ENCODE measurements at places on chromosomes 6 and 20.

GRCh38 chr6:125586074-125586473 is 163.4 kb upstream of the HEY2 start:
- no peak for DNase-seq

GRCh38 chr6:42387336-42387735 is 64.4 kb downstream of the TRERF1 start:
- no peak for DNase-seq

GRCh38 chr6:22353101-22353500 is 56.3 kb upstream of the PRL start:
- DNase-seq, result no peak

DNA sequence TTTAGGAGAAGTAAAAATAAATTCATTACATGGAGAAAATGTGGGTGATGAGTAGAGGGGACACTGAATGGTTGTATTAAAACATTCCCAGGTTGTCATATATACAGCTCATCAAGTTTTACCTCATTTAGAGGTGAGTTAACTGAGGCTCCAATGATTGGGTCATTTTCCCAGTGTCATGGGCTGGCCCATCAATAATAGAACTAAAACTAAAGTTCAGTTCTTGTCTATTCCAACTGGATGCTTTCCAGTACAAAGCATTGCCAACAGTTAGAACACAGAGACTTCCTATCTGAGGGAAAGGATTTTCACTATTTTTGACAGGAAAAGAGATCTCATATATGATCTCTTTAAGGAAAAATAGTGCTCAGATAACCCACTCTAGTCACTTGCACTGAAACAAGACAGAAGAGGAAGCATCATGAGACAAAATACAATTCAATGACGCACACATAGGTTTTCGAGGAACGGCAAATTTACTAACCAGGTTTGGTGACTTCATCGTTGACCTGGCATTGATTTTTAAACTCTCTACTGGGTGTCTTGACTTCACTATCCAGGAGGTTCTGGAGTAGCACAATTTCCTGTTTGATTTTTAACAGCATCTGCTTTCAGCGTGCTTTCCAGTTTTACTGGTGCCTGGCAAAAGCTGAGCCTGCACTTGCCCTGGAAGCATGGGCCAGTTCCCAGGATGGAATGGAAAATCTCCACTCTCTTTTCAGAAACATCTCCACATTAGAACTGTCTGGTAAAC is 195.5 kb upstream of the FBXL4 start:
- DNase-seq, result no peak

DNA sequence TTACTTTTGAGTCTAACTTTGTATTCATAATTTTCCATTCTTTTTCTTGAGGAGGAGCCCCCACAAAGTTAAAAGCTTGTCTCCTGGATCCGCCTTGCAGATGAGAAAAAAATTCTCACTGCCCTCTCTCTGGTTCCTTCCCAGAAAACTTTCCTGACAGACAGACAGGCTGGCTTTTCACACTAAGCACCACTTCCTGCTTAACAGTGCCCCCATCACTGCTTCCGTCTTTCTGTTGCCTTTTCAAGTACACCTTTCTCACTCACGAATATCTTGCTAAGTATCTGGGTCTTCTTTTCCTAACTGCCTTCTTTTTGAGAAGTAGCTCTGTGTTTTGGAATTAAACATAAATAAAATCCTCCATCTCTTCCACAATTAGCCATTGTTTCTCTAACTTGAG is 19.8 kb upstream of the LMBRD1 start:
- no peak for DNase-seq

DNA sequence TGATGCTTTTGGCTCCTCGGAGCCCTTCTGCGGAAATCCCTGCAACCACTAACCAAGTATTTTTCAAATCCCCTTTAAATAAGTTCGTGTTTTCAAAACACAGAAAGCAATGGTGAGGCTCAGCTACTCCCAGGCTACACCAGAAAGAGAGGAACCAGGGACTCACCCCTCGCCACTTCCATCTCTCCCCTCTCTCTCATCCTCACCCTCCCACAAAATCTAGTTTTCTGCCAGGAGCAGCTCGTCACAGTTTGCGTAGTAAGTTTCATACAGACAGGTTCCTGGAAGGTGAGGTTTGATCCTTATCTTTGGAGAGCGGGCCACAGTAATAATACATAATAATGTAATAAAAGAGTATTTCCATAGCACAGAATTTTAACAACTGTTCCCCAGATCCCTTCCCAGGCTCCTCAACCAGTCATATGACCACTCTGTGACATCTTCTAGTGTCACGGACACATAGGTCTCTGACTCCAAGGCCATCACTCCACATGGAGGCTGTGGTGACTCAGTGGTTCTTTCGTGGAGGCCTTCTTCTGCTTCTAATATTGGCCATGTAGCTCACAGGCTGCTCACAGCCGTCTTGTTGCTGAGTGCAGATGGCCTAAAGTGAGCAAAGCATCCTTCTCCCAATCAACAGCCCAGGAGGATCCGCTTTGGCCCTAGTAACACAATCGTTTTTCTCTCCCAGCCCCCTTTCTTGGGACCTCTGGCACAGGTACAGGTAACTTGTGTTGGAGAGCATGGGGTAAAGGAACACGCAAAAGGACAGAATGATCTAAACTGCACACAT is 295.7 kb downstream of the CDC5L start:
- DNase-seq, result no peak

DNA sequence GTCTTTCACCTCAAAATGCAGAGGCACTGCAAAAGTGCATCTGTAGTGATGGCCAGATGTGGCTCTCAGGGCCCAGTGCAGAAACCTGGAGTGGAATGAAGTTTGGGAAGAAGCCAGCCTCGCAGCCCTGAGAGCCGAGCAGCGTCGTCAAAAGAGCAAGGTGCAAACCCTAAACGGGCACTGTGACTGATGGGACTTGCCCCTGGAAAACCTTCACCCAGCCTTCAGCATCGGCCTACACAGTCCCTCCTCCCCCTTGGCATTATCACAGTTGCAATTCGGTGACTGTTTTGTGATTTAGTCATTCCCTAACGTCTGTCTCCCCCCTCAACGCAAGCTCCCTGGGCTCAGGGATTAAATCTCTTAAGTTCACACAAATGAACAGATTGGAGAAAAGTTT is 38.6 kb downstream of the TAF4 start:
- no peak for DNase-seq

DNA sequence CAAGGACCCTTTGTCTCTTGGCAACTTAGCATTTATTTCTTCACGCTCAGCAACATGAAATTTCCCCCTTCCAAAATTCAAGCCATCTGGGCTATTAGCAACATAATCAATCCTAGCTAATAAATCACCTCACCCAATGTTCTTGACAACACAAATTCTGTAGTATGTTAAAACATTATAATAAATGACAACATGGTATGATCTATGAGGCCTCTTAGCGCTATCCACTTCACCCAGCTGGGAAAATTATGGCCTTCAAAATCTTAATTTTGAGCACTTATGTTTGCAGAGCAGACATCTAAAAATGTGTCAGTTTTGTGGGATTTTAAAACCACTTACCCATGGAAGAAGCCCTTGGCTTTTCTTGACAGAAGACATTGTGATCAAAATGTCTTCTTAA is 181.9 kb downstream of the HDGFL1 start:
- DNase-seq, result no peak

DNA sequence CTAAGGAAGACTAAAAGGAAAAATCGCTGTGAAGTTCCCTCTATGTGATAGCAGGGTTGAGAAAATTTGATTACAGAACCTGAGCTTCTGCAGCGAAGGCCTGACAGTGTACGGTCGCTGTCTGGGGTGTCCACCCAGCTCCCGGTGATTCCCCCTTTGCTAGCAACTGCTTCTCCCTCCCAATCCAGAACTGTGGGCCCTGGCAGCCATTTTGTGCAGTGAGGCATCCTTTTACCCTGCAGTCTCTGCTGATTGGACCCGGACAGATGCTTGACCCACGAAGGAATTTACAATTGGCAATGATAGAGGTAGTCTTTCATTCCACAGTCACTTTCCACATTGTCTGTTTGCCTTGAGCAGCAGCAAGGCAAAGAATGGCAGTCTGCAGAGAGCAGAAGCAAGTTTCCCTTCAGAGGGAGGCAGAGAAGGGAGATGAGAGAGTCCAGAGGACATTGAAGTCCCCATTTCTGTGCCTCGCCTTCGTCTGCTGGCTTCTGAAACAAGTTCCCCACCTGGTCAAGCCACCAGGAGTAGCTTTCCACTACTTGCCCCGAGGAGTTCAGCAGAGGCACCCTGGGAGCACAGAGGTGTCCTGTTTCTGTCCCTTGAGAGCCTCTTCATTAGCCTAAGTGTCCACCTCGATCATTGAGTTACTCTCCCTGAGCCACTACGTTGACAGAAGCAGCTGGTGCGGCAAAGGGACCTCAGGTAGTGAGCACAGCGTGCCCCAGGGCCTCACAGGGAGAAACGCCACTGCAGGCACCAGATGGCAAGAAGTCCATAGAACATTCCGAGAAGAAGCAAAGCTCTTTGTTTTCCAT is 370.3 kb downstream of the NRN1 start:
- no peak for DNase-seq

DNA sequence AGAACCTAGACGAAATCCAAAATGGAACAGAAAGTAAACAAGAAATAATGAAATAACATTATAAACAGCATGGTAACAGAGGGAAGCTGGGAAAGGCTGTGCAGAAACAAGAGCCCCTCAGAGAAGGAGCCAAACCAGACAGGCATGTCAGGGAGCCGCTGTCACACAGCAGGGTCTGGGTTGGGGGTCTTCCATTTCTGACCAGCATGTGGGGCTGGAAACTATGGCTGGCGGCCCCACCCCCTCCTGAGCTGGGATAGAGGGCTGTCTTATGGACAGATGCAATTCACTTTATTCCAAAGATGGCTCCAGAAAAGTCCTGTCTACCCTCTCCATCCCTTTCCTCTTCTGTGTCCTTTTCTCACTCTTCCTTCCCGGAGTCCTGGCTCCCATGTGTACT is 27.3 kb downstream of the C6orf89 start:
- DNase-seq, result no peak

DNA sequence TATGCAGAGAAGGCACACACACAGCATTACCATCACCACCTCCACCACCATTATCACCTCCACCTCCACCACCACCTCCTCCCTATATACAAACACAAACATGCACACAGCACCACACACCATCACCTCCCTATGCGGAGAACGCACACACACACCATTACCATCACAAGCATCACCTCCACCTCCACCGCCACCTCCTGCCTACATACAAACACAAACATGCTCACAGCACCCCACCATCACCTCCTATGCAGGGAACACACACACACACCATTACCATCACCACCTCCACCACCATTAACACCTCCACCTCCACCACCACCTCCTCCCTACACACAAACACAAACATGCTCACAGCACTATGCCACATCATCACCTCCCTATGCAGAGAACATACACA is 236.5 kb upstream of the AFDN start:
- no peak for DNase-seq

GRCh38 chr6:156630613-156631302 is 146.4 kb upstream of the ARID1B start:
- DNase-seq, result no peak

DNA sequence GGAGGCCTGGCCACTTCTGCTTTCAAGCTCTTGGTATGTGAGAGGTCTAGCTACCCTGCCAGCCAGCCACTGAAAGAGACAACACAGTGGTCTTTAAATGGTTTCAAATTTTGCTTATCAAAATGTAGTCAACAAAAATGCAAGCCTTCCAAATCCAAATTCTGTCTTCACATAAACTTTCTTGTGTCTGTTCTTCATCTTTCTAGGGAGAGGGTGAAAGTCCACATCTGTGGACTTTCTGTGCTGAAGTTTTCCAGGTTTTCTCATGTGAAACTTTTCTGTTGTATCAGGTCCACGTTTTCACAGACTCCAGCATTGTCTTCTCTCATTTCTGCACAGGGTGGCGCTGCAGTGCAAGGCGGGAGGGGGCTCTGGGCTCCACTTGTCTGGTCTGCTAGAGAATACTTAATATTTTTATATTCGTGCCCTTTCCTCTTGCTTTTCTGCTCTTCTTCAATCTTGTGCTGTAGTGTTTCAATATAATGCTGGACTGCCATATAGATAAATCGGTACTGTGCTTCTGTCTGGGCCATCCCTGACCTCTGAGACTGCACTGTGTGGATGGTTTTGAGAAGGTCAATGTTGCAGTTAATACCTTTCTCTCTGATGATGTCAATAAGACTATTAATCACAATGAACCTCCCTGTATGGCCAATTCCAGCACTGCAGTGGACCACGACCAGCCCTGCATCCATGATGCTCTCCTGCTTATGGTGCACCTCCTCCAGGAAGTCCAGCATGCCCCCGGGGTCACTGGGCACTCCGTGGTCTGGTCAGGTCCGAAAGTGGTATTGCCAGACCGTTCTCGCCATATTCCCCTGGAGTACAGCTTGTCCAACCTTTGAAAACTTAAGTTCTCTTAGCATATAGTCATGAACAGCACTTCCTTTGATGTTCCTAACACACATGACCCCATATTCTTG is 161.6 kb upstream of the TNFAIP3 start:
- DNase-seq, result no peak

- DNase-seq, result no peak
These were observed 496.7 kb downstream of the BMP2 start for GRCh38 chr20:7264137-7264536.

DNA sequence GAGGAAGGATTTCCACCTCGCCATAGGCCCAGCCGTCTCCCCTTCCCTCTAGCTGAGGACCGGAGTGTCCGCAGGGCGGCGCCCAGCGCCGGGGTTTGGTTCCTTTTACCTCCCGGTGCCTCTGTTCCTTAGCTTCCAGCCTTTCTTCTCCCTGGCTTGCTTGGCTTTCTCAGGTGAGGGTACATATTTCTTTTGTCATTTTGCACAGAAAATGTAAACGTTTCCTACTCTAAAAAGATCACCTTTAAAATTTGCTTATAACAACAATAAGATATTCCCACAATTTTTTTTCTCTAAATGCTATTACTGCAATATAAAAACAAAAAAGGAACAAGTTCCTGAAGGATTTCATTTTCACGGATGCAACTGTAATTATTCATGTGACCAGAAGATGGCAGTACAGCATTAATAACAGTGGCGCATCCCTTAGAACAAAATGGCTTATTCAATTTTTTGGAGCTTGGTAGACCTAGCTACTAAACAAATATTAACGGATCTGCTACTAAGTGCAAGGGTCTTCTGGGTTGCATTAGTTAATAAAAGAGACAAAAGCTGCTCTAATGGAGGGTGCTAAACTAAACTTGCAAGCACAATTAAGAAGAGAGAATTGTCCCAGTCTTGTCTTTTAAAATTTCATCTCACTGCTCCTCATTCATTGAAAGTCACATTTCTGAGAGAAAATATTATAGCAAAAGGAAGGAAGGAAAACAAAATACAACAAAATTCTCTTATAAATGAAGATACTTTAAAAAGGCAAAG is 172.9 kb downstream of the ADGRG6 start:
- DNase-seq, result no peak

DNA sequence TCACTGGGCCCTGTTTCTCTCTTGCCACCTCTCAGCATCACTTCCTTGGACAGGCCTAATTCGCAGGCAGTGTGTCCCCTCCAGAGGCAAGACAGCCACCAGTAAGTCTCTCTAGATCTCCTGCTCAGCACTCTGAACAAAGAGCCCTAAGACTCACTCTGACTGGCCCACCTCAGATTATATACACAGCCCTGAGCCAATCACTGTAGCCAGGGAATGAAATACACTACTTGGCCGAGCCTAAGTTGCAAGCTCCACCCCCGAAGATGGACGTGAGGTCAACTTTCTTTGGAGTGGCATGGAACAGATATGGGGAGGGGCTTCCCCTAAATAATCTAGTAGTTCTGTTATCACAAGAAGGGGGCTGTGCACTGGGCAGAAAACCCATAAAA is 4.1 kb downstream of the BPI start:
- no peak for DNase-seq

- DNase-seq, result no peak
These were observed 4.9 kb downstream of the PTK7 start for GRCh38 chr6:43081043-43081442.

GRCh38 chr20:47216819-47217410 is 139.6 kb downstream of the ZMYND8 start:
- DNase-seq, result no peak

Measured in esophagus squamous epithelium (tissue), 5 donors.